ENCODE measurements at places on chromosomes 6 and 20.

DNA sequence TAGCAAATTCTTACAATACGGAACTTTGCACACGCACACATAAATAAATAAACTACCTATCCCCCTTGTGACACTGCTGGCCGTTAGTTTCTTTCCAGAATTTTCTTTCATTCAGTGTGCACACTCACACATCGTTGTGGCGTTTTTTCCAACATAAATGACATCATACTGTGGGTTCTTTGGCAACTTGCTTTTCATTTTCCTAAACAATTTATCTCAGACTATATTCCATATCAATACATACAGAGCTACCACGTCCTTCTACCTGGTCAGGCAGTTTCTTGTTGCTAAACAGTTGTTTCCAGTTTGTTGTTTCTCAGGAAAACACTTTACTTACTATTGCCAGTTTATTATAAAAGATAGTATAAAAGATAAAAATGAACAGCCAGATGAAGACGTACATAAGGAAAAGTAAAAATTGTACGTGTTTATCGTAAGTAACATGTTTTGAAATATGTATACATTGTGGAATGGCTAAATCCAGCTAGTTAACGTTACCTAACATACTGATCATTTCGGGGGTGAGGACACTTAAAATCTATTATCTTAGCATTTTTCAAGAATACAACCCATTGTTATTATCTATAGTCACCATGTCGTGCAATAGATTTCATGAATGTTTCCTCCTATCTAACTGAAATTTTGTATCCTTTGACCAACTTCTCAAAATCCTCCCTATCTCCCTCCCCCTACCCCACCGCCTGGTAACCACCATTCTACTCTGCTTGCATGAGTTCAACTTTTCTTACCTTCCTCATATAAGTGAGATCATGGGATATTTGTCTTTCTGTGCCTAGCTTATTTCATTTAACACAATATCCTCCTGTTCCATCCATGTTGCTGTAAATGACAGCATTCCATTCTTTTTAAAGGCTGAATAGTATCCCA, 1.2 kb upstream of the TP53RK start:
- no peak for DNase-seq

- DNase-seq: no peak
Measured at GRCh38 chr20:58645412-58645968, 5.6 kb upstream of the STX16 start.

- no peak for DNase-seq
Measured at GRCh38 chr6:7050004-7050403, 57.8 kb upstream of the RREB1 start.

DNA sequence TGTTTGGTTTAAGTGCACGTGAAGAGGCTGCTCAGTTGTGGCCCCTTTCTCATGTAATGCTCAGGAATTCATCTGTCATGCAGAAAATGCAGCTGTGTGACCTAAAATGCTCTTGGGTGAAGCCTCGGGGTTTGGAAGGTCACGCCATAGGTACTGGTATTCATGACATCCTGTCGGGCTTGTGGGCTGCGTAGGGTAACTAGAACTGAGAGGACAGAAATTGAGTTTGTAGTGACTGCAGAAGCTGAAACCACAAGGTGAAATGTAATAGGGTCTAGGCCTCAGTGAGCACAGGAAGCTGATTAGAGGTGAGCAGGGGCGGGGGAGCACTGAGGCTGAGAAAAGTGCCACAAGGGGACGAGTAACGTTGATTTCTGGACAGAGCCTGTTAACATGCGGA, 128.8 kb downstream of the SOBP start:
- DNase-seq: no peak

DNA sequence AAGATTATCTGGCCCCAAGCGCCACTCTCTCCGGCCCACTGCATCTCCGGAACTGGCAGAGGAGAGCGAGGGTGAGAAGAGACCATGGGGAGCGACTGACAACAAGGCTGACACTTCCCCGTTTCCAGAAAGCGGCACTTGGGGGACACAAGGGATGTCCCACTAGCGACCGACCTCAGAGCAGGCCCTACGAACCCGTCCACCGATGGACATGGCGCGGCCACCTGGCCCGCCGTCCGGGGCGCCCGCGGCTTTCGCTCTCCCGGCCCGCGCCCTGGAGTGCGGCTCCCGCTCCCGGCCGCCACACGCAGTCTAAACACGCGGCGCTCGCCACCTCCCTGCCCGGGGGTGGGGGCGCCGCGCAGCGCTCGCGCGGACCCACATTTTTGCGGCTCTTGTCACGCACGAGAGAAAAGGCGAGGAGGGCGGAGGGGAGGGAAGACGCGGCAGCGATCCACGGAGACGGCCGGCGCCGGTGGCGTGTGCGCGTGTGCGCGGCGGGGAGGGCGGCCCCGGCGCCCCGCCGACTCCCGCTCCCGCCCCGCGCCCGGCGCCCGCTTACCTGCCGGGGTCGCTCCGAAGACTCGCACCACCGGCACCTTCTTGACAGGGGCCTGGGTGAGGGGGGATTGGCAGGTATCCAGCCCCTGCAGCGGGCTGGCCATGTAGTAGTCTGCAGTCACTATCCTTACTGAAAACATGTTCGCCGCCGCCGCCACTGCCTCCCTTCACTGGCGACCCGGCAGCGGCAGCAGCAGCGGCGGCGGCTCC, 645 bp downstream of the REV3L start:
- DNase-seq: no peak

- DNase-seq: no peak
Measured at GRCh38 chr20:37816003-37816402, 86.9 kb upstream of the VSTM2L start.

GRCh38 chr6:162408826-162409535, 318.6 kb downstream of the PRKN start:
- no peak for DNase-seq

DNA sequence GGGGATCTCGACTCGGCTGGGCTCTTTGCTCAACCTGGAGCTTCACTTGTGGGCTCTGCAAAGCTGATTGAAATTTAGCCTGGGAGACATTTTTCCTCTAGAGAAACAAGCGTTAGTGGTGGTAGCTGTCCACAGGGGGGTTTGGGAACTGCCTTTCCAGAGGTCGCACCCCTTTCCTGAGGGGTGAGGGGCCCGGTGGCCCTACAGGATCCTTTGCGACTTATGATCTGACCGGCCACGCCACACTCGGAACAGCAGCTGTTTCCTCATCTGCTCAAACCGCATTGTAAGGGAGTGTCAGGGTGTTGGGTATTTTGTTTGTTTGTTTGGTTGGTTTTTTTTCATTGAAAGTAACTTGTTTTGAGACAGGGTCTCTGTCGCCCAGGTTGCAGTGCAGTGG, 21.0 kb downstream of the PNLDC1 start:
- DNase-seq: no peak

GRCh38 chr6:136117081-136117480, 133.0 kb downstream of the MTFR2 start:
- no peak for DNase-seq

- DNase-seq: no peak
Measured at GRCh38 chr6:11515763-11516162, 21.8 kb upstream of the TMEM170B start.

DNA sequence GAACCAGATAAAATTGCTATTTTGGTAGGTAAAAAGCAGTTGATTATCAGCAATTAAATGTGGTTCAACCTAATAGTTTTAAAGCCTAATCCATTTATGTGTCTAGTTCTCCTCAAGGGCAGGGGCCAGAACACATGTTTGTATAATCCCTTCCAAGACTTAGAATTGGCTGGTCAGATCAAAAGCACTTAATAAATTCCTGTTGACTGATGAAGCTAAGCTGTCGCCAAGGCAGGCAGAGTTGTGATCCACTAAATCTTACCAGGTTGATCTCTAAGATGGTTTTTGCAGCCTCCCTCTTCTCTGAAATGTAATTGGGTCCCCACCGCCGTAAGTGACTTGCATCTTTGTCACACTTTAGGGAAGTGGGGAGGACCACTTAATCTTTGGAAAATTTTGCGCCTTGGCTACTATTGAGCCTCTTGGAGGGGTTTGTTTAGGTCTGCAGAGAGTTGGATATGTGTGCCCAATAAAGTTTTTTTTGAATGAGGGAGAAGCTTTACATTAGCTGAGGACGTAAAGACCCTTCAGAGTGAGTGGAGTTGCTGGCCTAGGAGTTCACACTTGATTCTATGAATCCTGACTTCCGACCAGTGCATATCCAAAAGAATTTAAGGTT, 65.9 kb downstream of the PHF20 start:
- no peak for DNase-seq

DNA sequence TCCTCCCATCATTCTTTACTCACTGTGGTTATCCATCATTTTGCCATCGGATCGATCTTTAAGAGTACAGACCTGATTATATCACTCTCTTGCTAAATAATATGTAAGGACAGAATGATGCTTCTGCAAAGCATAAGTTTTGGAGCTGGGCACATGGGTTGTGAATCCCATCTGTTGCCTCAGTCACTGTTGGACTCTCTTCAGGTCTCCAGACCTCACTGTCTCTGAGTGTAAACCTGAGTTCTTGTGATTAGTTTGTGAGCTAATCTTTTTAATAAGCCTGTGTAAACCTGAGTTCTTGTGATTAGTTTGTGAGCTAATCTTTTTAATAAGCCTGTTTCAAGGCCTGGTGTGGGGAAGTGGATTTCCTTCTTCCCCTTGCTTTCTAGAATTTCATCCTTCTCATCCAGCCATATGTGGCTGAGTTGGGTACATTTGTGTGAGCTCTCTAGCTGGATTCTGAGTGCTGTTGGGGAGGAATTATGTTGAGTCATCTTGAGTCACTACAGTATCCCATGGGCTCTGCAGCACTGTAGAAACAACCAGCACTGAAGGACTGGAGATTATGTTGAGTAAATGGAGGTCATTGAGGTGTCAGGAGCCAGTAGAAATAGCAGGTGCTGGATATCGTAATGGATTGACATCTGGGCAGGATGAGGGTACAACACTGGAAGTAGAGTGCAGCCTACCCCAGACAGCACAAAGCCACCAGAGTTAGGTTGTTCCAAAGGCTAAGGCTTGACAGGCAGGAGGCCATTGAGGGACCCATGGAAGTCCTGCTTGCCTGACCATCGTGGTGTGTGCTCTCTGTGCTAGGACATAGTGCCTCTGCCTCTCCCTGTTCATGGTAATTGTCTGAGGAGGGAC, 52.4 kb downstream of the SCAND1 start:
- DNase-seq: no peak

DNA sequence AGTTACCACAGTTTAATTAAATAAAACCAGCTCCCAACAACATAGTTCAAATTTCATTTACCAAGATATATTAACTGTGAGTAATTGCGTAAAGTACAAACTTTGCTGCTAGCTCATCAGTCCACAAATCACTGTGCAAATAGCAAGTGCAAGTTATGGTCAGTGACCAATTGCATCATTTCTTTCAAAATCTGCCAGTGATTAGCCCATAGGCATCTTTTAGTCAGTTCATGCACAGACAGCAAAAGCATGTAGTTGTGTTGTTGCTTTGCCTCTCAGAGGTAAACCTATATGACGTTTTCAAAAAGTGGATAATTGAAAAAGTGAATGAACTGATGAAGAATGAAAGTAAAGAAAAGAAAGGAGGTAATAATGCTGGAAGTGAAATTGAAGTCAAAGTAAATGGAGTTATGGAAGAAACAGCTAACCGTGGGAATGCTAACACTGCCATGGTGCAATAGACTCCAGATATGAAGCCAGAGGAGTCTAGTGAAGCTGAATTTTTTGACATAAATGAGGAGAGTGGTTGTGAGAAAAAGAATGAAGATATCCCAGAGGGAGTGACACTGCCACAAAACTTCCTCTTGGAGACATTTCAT, 36.5 kb downstream of the ENPP1 start:
- DNase-seq: no peak

GRCh38 chr6:38912378-38912777, 136.2 kb upstream of the GLP1R start:
- no peak for DNase-seq

GRCh38 chr20:16624106-16624505, 50.9 kb upstream of the KIF16B start:
- DNase-seq: no peak

DNA sequence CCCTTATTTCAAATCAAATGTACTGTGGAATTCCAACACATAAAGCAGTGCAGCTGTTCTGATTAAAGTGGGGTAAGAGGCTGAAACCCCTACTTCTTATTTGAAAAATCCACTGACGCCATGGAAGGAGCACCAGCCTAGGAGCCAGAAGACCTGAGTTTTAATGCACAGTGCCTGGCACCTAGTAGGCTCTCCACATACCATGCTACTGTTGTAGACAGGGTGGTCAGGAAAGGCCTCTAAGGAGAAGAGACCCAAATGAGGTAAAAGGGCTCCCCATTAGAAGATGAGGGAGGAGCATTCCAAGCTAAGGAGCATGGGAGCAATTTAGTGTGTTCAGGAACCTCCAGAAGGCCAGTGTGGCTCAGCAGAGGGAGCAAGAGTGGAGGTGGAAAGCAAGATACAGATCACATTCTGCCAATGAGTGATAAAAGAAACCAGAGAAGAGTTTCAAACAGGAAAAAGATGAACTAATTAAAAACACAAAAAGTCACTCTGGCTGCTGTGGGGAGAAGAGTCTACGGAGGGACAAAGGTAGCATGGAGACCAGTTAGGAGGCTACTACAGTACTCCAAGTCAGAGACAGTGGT, 11.8 kb upstream of the ZNF76 start:
- no peak for DNase-seq

- no peak for DNase-seq
Measured at GRCh38 chr20:44176833-44177534, 10.0 kb downstream of the JPH2 start.

GRCh38 chr6:53112871-53113270, 35.8 kb downstream of the GCM1 start:
- DNase-seq: no peak

- DNase-seq: no peak
Measured at GRCh38 chr6:159996626-159997497, 28.0 kb downstream of the IGF2R start.

- no peak for DNase-seq
Measured at GRCh38 chr6:64777941-64778785, 928.9 kb downstream of the EYS start.

DNA sequence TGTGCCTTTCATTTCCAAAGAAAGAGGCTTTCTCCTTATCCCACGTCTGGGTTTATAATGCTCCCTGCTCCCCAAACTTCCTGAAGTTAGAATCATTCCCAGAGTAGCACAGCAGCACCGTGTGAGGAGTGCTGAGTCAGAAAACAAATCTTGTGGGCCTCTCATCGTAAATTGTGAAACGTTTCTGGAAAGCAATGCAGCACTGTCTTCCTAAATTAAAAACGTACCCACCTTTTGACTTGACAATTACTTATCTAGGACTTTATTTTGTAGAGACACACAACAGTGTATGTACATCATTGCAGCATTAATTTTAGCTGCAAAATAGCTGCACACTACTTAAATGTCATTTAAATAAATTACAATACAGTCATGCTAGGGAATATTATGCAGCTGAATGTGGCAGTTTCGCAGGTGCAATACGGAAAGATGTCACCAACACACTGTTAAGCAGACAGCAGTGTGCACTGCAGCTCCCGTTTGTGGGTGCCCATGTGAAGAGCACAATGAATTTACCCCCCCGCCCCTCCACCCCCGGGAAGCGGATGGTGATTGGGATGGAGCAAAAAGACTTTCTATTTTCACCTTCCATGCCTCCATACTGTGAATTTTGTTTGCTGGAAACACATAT, 30.8 kb downstream of the RRBP1 start:
- no peak for DNase-seq

GRCh38 chr6:169859401-169859977, 108.1 kb downstream of the ERMARD start:
- DNase-seq: no peak

GRCh38 chr6:45532721-45533210, 155.0 kb upstream of the SUPT3H start:
- no peak for DNase-seq
